ENCODE measurements at places on chromosomes 7 and 10. TPM values are rescaled to one million over a fixed set of nuclear protein-coding genes. Genes with fewer than 3 reads are reported as not detected.

DNA sequence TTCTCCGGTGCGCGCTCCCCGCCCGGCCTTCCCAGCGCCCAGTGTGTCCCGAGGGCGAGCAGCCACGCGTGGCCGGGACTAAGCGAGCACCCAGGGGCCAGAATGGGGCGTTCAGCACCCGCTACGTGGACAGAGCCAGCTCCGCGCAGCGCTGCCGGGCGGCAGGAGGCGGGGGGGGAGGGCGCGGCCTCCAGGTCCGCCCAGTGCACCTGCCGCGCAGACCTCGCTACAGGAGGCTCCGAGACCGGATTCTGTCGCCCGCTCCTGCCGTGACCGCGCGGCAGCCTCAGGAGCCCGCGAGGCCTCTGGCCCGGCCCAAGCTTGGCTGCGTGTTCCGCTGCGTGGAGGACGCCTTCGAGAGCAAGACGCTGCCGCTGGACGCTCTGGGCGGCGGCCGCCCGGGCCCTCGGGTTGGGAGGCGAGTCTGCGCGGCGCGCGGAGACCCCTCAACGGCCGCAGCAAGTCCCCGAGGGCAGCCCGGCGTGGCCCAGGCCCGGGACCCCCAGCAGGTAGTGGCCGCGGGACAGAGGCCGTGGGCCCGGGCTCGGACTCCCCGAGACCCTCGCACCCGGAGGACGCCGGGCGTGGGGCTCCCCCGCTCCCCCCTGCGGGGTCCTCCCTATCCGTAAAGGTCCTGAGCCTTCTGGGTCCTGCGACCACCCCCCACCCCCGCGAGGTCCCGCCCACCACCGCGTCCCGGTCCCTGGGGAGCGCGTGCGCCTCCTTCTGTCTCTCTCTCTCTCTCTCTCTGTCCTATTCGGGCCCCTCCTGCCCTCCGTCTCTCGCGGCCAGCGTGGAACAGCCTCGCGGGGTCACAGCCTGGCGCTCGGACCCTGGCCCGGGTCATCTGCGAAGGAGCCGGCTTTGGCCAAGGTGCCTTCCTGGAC is 904 bp upstream of the DPYSL4 start:
- DNase-seq = peak; percentile 94

- no peak for DNase-seq
Observed at GRCh38 chr7:144024213-144024612, 24.1 kb downstream of the OR6B1 start.

DNA sequence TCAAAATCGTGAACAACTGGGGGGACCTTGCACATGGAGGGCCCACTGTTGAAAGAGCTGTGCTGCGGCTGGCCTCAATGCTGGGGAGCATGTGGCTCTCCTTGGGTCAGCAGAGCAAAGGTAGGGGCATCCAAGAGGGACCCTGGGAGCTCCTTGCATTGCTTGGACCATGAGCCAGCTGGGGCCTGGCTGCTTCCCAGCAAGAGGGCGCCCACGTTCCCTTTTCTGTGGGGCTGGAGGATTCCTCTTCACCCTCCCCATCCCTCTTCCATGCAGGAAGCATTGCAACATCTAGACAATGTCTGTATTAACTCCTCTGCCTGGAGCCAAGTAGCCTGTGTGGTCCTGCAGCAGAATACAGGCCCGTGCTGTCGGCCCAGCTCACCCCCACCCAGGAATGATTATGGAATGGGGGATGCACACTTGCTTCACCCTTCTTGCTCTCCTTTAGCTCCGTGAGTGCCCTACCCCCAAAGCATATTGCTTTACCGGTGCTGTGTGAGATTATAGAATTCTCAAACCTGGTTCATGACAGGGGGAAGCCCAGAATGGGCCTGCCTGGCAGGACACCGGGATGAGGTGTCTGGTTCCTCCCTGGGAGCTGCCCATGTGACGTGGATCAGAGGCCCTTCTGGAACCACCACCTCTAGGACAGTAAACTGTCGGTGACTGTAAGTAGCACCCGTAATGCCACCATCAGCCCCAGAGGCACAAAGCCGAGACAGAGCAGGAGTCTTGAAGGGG is 61.9 kb downstream of the SYPL1 start:
- peak; percentile 65 for DNase-seq

- DNase-seq = no peak
Observed at GRCh38 chr7:128666200-128666599, 5.9 kb upstream of the GARIN1A start.

DNA sequence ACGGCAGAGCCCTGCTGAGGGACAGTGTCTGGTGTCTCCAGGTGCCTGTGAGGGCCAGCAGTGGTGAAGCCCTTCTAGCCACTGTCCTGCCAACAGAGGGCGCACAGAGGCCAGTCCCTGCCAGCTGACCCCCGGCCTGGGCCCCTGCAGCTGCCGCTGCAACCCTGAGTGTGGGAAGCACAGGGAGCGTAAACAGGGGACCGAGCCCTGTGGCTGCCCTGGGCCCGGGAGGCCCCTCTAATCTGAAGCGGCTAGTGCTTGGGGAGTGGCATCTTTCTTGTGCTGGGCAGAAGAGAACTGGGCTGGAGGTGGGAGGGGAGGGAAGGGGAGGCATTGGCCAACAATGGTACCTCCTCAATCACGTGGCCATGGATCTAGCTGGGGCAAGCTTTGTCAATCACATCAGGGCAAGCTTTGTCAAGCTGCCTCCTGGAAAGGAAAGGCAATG is 34.6 kb downstream of the TRIM8 start:
- DNase-seq = peak; percentile 93

GRCh38 chr7:80954191-80954590 is 35.3 kb upstream of the SEMA3C start:
- DNase-seq = no peak

- DNase-seq = no peak
Observed at GRCh38 chr10:98967601-98968000, 268.1 kb downstream of the HPSE2 start.

GRCh38 chr7:95493247-95493646 is 7.5 kb downstream of the ASB4 start:
- no peak for DNase-seq

DNA sequence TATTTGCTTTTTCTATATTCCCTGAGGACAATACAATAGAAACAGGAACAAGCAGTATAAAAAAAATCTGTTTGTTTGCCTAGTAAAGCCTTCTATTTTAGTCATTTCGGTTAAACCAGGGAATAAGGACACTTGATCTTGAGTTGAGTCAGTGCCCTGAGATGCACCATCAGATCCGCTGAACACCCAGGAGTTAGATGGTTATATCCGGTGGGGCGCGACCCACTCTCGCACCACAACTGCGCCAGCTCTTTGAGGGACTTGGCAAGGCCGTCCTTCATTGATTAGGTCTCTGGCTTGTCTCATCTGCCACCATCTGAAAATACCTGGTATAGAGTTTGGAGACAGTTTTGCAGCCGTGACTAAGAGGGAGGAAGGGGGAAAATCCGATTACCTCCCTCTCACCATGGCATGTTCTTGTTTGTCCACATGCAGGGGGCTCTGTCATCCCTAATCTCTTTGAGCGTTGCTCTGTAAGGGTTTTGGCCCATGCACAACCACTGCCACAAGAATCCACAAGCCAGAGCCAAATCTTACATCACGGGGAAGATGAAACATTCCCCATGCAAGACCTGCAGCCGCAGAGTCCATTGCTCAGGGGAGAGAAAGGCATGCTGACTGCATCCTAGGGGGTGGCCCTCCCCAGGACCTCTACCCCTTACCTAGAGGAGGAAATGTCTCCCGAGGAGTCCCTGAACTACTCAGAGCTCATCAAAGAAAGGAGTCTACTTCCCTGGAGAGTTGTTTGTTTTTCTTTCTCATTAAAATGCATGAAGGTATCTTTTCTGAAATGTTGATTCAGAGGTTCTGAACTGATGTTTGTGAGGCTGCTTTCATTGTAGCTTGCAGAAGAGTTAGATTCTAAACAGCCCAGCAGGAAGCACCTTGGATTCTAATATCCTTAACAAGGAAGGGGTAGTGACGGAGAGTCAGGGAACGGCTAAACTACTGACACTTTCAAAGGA is 101.6 kb upstream of the FAM171A1 start:
- peak; percentile 36 for DNase-seq

DNA sequence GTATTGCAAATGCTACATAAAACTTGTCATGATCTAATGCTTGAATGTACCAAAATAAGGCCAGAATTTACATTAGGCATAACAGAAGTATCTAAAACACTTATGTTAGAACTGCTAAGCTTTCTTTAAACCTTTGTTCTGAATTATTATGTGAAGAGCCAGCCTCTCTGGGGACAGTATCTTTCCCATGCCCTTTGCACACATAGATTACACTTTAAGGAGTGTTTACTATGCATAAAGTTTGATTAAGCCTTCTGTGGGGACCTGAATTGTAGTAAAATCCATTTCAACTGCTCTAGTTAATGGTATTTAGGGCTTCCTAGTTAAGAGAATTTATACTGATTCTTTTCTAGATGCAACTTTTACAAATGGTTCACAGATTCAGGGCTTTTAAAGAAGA is 444.7 kb downstream of the IPMK start:
- DNase-seq = no peak

DNA sequence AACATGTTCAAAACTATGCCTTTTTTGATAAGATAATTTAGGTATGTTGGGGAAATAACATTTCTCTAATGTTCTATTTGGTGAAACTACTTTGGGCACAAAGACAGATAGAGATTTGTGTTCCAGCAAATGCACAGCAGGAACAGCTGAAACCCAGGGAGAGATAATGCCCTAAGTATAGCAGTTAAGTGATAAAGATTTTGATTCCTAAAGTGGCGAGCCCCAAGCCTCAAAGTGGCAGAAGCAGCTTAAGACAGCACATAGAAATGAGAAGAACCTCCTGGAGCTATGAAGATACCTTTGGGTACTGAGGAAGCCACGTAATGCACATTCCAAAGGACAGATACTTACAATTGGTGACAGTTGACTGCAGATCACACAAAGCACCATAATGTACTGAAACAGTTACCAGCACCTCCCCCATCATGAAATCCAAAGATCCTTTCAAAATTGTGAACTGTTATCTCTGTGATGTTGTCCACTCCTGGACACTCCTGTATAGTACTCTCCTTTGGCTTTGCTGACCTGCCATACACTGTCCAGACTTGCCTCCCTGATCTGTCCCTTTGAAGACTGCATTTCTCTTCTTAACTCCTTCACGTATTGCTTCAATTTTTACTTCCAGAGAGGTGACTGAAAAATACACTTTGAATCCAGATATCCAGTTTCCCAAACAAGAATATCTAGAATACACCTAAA is 62.9 kb downstream of the CHRM2 start:
- no peak for DNase-seq

DNA sequence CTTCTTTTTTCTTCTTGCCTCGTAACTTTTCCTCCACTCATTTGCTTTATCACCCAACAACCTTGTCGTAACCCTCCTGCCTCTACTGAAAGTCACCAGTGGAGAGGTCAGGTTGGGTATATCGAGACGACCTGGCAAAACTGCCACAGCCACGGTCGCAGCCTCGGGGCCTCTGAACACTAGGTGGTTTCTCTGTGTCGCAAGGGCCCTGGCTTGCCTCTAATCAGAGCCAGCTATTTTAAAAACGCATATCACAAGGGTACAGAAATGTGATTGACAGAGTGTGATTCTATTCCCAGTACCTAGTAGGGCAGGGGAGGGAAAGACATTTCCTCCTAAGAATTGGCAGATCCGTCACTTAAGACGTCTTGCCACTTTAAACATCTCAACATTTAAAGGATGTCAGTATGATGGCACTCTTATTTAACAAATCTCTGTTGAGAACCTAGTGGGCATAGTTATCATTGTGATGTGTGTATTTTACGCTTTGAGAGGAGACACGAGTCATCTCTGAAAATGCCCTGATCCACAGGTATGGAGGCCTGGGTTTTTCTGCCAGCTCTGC is 197.5 kb downstream of the ARHGAP21 start:
- no peak for DNase-seq

GRCh38 chr7:14596421-14596820 is 306.1 kb downstream of the DGKB start:
- no peak for DNase-seq

DNA sequence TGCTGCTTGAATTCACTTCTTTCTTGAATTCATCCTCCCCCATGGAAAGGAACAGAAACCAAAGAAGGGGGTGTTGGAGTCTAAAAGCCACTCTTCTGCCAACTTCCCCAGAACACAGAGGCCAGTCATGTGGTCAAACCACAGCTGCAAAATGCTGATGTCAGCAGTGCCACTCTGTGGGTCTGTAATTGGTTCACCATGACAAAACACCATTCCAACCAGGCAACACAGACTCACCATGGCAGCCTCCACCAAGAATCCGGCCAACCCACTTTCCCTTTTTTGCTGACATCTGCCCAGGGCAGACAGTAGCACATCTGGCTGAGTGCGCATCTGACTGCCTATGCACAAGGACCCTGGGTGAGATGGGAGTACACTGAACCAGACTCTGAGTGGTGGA is 16.8 kb downstream of the OSBPL3 start:
- DNase-seq = no peak

DNA sequence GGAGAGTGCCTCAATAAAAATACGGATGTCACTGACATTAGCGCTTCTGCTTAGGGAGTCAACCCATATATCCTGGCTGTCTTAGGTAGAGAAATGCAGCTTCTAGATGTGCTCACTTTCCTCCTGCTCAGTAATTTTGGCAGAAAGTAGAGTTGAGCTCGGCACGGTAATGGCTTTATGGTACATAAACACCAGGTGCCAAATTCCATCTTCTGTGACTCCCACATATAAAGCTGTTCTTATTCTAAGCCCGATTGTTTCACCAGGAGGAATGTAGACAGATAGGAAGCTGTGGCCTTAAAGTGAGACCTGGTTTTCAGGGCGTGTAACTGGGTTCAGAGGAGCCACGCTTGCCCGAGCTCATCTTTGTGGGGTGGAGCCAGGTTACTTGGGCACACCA is 143.7 kb downstream of the CREB5 start:
- DNase-seq = no peak

GRCh38 chr10:131224106-131224505 is 87.4 kb downstream of the TCERG1L start:
- no peak for DNase-seq

DNA sequence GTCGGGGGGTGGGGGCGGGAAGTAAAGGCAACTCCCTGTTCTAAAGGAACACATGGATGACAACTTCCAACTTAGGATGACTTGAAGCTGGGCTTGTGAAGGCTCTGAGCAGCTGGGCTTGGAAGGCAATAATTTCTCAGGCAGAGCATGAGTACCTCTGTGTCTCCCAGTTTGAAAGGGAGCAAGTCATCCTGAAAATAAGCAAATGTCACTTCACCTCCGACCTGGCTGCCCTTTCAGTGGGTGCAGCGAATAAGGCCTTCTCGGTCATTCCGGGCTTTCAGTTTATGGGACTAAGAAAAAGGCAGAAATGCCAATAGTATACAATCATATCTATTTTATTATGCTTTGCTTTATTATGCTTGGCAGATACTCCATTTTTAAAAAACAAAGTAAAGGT is 15.3 kb upstream of the ADAMTS14 start:
- DNase-seq = no peak

Gene TAS2R5
- 0.24 TPM for total RNA-seq

Gene SCIN
- total RNA-seq = not detected

Gene PAPSS2
- 25.8 TPM for total RNA-seq

Gene SPDYE18
- total RNA-seq = not detected

Gene INSYN2A
- total RNA-seq = 0.07 TPM

Gene FGFR2
- 47.1 TPM for total RNA-seq

Gene RBP3
- not detected for total RNA-seq

Gene IFRD1
- total RNA-seq = 54.1 TPM

Gene MMP21
- not detected for total RNA-seq
